ENCODE measurements at places on chromosomes 7 and 10.

DNA sequence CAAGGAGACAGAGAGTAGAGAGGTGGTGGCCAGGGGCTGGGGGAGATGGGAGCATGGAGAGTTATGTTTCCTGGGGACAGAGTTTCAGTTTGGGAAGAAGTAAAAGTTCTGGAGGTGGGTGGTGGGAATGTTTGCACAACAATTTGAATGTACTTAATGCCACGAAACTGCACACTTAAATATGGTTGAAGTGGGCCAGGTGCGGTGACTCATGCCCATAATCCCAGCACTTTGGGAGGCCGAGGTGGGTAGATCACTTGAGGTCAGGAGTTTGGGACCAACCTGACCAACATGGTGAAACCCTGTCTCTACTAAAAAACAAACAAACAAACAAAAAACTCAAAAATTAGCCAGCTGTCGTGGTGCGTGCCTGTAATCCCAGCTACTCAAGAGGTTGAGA, 137.2 kb downstream of the PFKFB3 start:
- DNase-seq, result no peak

DNA sequence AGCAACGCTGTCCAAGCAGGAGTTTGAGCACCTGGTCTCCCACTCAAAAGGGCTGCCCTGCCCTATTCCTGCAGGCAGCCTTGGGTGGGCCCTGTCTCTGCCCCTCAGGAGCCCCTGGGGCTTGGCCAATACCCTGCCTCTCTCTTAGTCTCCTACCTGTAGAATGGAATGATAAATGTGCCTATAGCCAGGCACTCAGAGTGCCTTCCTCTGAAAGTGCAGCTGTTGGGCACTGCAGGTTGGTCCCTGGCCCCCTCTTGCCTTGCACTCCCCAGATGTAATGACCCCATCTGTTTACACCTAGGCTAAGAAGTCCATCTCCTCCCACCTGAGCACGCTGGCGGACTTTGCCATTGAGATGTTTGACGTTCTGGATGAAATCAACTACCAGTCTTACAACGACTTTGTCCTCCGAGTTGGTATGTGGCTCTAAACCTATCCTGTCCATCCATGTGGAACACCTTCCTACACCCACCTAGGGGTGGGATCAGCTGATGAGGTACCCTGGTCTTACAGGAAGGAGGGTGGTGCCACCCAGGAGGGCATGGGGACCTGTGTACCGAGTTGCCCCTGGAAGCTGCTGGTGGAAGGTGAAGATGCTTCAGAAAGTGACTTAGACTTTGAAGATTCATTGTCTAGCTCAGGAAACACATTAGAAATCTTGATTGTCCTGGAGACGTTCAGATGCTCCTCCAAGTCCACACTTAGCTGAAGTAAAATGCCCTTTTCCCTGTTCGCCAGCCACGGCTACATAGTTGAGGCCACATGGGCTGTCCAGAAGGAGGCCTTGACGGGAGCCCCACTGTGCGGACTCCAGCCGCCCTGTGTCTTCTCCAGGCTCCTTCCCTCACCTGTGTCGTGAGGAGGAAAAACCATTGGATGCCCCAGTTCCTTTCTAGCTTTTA, 134.1 kb downstream of the ADCY1 start:
- no peak for DNase-seq

DNA sequence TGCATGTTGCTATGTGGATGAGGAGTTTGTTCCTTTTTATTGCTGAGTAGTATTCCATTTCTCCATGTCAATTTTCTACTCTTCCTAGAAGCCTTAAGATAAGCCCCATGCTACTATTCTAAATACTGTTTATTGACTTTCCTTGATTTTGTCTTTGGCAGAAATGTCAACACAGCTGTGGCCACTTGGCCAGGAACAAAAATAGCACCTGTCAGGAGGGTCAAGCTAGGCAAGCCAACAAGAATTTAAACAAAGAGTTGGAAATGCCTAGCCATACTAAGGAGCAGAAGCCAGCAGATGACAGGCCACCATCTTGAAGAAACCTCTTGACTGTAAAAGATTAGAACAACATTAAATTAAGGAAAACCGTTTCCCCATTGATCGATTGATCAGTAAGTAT, 34.7 kb downstream of the JAZF1 start:
- DNase-seq, result no peak

DNA sequence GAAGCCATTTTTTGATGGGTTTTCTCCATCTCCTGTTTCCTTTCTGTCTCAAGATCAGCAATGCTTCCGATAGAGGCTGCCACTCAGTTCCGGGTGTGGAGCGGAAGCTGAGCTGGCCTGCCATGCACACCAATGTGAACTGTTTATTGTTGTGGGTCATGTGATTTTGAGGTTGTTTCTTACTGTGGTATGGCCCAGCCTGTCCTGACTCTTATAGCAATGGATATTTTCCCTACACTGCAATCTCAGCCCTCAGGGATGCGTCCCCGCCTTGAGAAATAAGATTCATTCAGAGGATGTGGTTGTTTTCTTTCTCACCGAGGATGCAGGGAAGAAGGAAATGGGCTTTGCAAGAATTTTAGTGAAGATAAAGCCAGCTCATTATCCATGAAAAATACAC, 134.7 kb downstream of the PFKFB3 start:
- no peak for DNase-seq

DNA sequence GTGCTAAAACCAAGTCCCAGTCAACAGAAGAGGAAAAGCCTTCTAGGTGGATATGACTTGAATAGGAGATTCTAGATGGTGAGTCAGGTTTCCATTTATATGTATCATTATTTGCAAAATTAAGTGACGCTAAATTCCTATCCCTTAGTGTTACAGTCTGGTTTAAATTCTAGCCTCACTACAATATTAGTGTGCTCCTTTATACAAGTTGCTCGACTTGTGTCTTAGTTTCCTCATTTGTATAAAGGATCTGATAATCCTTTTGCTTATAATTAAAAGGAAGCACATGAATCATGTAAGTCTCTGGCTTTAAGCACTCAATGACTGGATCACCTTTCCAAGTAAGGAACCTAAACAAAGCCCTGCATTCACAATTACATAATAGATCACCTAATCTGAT, 105.7 kb downstream of the SVOPL start:
- DNase-seq, result no peak

DNA sequence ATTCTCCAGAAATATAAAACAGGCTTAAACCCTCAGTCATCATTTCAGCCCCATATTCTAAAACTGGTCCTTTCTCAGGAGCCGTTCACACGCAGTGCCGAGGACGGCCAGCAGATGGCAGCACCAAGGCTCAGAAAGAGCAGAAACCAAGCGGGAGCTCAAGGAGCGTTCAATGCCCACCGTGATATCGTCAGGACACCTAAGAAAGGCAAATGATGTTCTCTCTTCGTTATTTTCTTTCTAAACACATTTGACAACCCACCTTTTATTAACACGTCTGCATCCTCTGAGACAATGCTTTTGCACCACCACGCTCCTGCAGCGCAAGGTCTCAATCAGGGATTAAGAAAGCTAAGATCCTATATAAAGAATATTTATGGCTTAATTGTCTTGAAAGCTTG, 45.7 kb upstream of the RBM33 start:
- no peak for DNase-seq

- no peak for DNase-seq
Measured at GRCh38 chr10:89555688-89556445, 20.5 kb upstream of the SLC16A12 start.

DNA sequence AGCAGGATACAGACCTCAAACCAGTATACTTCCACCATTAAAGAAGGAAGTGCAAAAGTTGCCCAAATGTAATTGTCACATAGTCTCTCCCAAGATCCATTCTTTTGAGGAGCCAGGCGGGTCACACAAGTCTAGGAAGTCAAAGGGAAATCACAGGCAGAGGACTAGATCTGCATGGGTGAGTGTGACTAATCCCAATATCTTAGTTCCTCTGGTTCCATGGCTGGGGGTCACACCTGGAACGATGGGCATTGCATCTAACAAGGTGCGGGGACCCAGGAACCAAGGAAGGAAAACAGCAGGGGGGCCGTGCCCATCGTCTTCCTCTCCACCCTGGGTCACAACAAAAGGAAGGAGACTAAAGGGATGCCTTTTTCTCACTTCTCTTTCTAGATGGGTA, 1138.8 kb downstream of the XPNPEP1 start:
- DNase-seq, result no peak
